Neuronal stem cell (in vitro differentiated cells): ENCODE measurements at places on chromosomes 16 and 17.

GRCh38 chr17:74746922-74747321 is 1.5 kb upstream of the NHERF1 start:
- DNase-seq, result no peak
- no peaks in the 10 kb centered on the region for H3K36me3 ChIP-seq
- H3K27ac ChIP-seq, result peak overlapping the region; percentile 50
- H3K4me1 ChIP-seq, result peaks cover 48% of the 10 kb centered on the region
- H3K4me3 ChIP-seq, result no peak overlapping the region

DNA sequence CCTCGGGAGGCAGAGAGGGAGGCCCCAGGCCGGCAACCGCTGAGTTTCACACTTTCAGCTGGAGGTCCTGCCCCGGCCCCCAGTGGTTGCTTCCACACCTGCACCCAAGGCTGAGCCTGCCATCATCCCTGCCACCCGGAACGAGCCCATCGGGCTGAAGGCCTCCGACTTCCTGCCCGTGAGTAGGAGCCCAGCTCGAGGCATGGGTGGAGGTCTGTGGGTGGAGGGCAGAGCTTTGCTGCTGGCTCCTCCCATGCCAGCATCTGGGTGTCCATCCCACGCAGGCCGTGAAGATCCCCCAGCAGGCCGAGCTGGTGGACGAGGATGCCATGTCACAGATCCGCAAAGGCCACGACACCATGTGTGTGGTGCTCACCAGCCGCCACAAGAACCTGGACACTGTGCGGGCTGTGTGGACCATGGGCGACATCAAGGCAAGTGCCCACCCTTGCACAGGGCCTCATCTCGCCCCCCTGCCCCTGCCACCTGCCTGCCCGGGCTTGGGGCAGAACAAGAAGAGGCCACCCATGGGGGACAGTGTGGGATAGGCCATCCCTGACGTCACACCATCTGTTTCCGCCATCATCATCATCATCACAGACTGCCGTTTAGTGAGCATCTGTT is 19.6 kb downstream of the KATNB1 start:
- no peaks in the 10 kb centered on the region for H3K27me3 ChIP-seq
- H3K4me1 ChIP-seq, result no peaks in the 10 kb centered on the region
- no peak overlapping the region for H3K27ac ChIP-seq

- DNase-seq, result no peak
- no peaks in the 10 kb centered on the region for H3K4me1 ChIP-seq
- H3K27ac ChIP-seq, result no peak overlapping the region
- H3K27me3 ChIP-seq, result no peaks in the 10 kb centered on the region
- H3K36me3 ChIP-seq, result no peaks in the 10 kb centered on the region
Observed at GRCh38 chr16:856101-856500, 55.6 kb upstream of the GNG13 start.

DNA sequence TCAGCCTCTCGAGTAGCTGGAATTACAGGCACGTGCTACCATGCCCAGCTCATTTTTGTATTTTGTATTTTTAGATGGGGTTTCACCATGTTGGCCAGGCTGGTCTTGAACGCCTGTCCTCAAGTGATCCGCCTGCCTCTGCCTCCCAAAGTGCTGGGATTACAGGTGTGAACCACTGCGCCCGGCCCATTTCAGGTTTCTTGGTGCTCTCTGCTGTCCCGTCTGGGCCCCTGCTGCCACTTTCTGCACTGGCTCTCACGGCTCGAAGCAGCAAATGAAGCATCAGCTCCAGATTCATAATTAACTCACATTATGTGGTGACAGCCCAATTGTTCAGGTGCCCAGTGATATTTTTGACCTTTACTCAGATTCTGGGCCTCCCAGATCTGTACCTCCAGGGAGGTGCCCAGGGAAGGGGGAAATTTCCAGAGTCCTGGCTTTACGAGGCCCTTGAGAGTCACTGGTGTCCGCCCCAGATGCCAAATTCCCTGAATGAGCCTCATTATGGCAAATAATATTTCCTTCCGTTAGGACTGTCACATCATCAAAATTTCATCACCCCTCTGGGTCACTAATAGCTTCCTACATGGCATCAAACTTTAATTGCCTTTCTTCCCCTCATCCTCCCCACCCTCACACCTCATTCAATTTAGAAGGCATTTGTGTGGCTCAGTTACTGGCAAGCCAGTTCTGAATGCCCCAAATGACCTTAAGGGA is 9.0 kb downstream of the SDK2 start:
- H3K36me3 ChIP-seq, result no peaks in the 10 kb centered on the region
- H3K4me1 ChIP-seq, result no peaks in the 10 kb centered on the region
- H3K27me3 ChIP-seq, result no peaks in the 10 kb centered on the region
- no peak overlapping the region for H3K4me3 ChIP-seq
- no peak overlapping the region for H3K27ac ChIP-seq
- DNase-seq, result no peak

- peak overlapping the region; percentile 17 for H3K27ac ChIP-seq
- H3K4me3 ChIP-seq, result no peak overlapping the region
- H3K36me3 ChIP-seq, result no peaks in the 10 kb centered on the region
- peaks cover 15% of the 10 kb centered on the region for H3K4me1 ChIP-seq
Observed at GRCh38 chr17:9322326-9322725, 253.3 kb downstream of the STX8 start.

- no peak overlapping the region for H3K27ac ChIP-seq
- H3K36me3 ChIP-seq, result no peaks in the 10 kb centered on the region
- no peaks in the 10 kb centered on the region for H3K4me1 ChIP-seq
- DNase-seq, result no peak
- H3K27me3 ChIP-seq, result peaks cover 23% of the 10 kb centered on the region
Observed at GRCh38 chr17:79306424-79307318, 232.0 kb downstream of the ENGASE start.

DNA sequence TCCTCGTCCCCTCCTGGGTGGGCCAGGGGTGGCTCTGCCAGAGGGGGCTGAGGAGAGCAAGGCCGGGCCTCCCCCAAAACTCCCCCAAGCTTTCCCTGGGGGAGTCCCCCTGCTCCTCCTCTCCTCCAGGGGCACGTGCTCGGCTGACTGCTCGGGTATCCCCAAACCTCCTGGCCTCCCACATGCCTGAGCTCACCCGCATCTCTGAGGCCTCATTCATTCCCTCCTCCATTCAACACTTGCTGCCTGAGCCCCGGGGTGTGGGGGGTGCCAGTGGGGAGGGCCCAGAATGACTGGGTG is 83.1 kb downstream of the RTN4RL1 start:
- H3K27ac ChIP-seq, result no peak overlapping the region
- DNase-seq, result no peak
- H3K4me3 ChIP-seq, result no peak overlapping the region
- H3K27me3 ChIP-seq, result no peaks in the 10 kb centered on the region
- H3K36me3 ChIP-seq, result no peaks in the 10 kb centered on the region
- H3K4me1 ChIP-seq, result peaks cover 29% of the 10 kb centered on the region

DNA sequence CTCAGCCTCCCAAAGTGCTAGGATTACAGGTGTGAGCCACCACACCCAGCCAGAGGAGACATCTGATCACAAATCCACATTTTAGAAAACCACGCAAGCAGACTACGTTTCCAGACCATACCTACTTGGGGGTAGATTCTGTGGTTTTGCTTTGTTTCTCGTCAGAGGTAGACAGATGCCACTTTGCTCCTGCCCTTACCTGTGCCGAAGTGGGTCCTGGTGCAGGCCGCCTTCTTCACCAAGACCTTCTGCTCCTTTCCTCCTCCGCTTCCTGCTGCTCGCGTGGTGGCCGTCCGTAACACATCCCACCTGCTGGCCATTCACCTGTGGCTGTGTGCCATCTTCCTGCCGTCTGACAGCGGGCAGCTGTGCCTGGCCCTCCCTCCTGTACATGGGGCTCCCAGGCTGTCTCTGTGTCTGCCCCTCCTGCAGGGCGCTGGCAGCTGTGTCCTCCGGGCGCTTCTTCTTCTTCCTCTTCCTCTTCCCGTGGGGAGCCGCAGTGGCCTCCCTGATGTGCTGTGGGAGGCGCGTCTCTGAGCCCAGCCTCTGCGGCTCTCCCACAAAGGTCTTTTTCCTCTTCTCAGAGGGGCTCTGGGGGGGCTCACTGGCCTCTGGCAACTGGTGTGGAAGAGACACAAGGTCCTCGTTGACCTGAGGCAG is 21.2 kb upstream of the CYTH1 start:
- DNase-seq, result no peak
- H3K4me3 ChIP-seq, result no peak overlapping the region
- peaks cover 92% of the 10 kb centered on the region for H3K36me3 ChIP-seq
- no peaks in the 10 kb centered on the region for H3K4me1 ChIP-seq
- peaks cover 2% of the 10 kb centered on the region for H3K27me3 ChIP-seq

- DNase-seq, result no peak
- H3K36me3 ChIP-seq, result no peaks in the 10 kb centered on the region
- H3K4me3 ChIP-seq, result no peak overlapping the region
Observed at GRCh38 chr17:14011740-14012405, 57.4 kb upstream of the COX10 start.

DNA sequence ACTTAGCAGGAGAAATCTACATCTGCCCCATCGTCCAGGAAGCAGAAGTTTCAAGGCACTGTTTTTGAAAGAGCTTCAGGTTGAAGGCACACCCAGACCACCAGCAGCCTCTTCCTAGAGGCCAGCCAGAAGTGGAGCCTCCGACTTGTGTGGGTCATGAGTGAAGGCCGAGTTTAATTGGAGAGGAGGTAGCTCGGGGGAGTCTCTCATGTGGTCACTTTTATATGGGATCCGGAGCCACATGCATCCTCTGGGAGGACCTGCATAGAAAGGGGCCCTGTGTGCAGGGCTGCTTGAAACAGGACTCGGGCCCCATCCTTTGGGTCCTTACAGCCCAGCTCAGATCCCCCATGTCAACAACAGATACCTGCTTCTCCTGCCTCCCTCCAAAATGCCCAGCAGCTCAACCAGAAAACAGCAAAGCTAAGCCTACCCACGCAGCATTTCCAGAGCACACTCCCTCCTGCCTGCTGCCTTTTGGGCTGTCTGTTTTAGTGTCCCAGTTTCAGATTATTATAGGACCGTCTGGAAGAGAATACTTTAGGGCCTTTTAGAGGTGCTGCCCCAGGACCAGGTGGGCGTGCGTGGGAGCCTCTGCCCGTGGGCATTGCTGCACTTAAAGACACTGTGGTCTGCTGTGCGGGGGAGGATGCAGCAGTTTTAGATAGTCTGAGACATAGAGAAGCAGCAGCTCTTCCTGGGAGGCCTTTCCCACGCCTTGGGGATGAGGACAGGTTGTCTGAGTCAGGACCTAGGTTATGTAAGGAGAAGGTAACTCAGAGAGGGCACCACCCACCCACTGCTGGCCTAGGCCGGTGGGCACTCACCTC is 29.5 kb downstream of the MPRIP start:
- no peak overlapping the region for H3K4me3 ChIP-seq
- no peaks in the 10 kb centered on the region for H3K27me3 ChIP-seq
- H3K27ac ChIP-seq, result no peak overlapping the region
- no peak for DNase-seq
